ENCODE measurements at places on chromosomes 16 and 17. TPM values are rescaled to one million over a fixed set of nuclear protein-coding genes. Genes with fewer than 3 reads are reported as not detected.

The KRT40 gene
- not detected for total RNA-seq

The DNAI2 gene
- not detected for total RNA-seq

The CAVIN1 gene
- 988 TPM for total RNA-seq

The SPN gene
- not detected for total RNA-seq

GRCh38 chr16:58624209-58624608 is 5.4 kb downstream of the CNOT1 start:
- no peak for DNase-seq

GRCh38 chr17:77729587-77729986 is 228.9 kb upstream of the TNRC6C start:
- DNase-seq, result no peak

- peak; percentile 93 for DNase-seq
Measured at GRCh38 chr17:66466840-66467367, 164.5 kb downstream of the PRKCA start.

DNA sequence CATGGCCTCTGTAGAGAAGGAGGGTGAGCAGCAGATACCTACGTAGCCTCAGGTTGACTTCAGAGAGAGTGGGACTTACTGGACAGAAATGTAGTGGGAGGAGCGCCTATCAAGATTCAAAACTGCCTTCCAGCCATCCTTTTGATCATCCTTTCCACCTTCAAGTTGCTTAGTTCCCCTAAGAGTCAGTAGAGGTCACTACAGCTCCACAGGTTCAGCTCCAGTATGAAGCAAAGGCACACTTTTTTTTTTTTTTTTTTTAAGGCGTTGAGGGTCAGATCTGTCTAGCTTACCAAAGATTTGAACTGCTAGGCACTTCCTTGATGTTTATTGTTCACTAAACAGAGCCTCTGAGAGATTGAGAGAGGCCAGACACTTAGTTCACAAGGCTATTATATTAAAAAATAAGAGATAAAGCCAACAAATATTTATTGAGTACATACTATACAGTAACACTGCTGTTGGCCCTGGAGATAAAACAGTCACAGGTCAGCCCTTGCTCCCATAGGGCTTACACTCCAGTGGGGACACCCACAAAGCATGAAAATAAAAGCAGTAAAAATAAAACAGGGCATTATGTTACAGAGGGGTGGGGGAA is 3.1 kb downstream of the RNF227 start:
- DNase-seq, result peak; percentile 91

DNA sequence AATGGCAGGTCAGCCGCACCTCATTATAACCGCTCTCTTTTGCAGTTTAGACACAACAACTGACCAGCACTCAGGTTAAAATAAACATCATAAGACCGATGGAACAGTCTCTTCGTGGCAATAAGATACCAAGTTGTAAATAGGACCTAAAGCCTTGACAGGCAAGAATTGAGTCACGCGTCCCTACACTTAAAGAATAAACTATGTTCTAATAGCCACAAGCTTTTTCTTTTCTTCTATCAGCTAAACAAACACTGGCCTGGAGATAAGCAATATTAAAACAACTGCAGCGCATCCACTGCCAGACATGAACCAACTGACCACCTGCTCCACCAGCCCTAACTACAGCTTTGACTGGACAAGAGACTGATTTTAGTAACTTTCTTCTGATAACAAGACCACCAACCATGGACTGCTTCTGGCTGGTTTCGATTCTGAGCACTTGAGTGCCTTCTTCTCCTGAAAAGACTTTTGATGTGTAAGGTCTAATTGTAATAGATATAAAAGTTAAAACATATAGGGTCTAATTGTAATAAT is 17.5 kb downstream of the SLFN12L start:
- no peak for DNase-seq

DNA sequence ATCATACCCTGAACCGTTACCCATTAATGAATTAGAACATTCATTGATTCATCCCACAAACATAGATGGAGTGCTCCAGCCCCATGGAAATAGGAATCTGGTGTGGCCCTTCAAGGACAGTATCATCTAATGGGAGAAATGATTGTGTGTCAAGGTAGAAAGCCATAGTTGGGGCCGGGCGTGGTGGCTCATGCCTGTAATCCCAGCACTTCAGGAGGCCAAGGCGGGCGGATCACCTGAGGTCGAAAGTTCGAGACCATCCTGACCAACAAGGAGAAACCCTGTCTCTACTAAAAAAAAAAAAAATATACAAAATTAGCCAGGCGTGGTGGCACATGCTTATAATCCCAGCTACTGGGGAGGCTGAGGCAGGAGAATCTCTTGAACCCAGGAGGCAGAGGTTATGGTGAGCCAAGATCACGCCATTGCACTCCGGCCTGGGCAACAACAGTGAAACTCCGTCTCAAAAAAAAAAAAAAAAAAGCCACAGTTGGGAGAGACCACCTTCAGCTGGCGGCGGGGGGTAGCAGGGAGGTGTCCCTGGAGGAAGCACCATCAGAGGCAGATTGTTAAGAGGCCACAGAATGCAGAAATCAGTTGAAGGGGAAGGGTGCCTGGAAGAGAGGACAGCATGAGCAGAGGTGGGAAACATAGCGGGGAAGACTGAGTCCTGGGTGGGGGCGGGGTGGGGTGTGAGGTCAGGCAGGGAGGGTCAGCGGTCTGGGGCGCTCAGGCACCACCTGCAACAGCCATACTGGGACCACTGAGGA is 60.0 kb downstream of the USP22 start:
- DNase-seq, result no peak

DNA sequence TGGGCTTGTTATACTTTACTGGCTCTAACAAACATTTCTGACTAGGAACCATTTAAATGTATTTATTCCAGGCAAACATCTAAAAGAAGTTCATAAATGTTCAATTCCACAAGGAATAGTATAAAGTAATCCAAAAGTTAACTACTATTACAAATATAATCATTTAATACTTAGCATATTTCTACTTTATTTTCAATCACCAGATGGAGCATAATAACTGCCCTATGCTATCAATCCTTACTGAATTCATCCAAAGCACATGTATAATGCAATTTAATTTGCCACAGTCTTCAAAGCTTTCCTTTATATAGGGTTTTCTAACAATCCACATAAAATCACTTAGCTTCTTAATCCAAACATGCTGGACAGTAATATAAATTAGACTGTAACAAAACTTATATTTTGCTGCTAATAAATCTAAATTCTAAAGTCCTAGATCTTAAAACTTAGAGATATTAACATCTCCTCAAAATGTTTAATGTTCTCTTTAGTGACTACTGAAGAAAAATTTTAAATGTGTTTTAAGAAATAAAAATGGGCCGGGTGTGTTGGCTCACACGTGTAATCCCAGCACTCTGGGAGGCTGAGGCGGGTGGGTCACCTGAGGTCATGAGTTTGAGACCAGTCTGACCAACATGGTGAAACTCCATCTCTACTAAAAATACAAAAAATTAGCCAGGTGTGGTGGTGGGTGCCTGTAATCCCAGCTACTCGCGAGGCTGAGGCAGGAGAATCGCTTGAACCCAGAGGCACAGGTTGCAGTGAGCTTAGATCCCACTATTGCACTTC is 5.9 kb downstream of the MEIOB start:
- no peak for DNase-seq
